Activated gamma-delta T cell treated with anti-CD3 and anti-CD28 coated beads, Interleukin-2, amount 50 U/mL, for 16 hours (primary cell): ENCODE measurements at places on chromosomes 6 and 20.

- no peak for DNase-seq
Observed at GRCh38 chr6:82842721-82843120, 222.9 kb downstream of the UBE3D start.

GRCh38 chr6:157716251-157716995 is 106.6 kb upstream of the SNX9 start:
- no peak for DNase-seq

DNA sequence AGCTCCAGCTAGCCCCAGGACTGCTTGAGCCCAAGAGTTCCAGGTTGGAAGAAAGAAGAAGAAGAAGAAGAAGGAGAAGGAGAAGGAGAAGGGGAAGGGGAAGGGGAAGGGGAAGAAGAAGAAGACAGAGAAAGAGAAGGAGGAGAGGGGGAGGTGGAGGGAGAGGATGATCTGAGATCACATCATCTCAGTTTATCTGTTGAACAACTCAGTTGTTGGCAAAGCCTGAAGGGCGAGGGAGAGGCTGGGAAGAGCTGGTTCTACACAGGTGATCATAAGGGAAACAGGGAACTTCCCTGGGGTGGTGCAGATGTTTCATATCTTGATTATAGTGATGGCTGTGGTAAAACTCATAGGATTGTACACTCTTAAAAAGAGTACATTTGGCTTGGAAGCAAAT is 3.1 kb upstream of the RRBP1 start:
- no peak for DNase-seq

- no peak for DNase-seq
Observed at GRCh38 chr6:115885636-115886366, 174.9 kb downstream of the FRK start.
